ENCODE measurements at places on chromosomes 7 and 10.
A peak's percentile ranks its signal among the peaks of the same experiment; 100 is the strongest.

DNA sequence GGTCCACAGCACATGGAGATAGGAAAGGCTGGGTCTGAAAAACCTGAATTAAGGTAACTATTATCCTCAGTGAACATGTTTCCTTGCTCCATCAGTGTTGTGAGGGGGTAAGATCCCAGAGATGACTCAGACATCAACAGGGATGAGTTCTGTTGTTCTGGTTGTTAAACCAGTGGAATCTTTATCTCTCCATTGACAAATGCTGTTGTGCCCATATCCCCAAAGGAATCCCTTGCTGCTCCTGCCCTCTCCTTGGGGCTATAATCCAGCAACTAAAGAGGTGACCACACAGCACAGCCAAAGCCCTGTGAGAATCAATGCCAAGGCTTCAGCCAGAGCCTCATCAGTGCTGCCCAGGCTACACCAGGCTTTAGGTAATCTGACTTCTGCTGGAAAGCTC, 113.4 kb downstream of the JAZF1 start:
- DNase-seq: no peak

DNA sequence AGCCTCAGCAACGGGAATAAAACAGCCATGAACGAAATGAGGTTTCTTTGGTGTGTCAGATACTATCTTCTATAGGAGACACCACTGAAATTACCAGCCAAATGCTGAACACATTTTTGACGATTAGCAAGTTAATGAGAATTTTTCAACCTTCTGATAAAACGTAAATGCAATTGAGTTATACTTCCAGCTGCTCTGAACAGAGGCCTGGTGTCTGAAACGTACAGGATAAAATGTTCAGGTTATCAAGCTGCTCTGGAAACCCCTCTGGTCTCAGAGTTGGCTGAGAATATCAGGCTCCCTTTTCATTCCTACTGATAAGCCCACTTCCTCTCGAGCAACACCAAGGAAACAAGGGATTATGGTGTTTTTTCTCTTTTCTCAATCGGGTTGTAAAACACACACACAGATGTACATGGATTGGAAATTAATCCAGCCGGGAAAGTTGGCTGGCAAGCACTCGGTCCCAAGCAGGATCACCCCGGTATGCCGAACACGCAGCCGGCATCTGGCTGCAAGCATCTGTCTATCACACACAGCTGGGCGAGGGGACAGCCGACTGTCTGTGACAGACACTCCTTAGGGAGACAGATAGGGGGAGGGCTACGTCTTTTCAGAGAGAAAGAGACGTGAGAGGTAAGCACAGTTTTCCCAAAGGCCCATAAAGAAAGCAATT, 171.8 kb downstream of the PRKAG2 start:
- DNase-seq: no peak

GRCh38 chr7:90290244-90291113, 30.6 kb downstream of the FAM237B start:
- no peak for DNase-seq

DNA sequence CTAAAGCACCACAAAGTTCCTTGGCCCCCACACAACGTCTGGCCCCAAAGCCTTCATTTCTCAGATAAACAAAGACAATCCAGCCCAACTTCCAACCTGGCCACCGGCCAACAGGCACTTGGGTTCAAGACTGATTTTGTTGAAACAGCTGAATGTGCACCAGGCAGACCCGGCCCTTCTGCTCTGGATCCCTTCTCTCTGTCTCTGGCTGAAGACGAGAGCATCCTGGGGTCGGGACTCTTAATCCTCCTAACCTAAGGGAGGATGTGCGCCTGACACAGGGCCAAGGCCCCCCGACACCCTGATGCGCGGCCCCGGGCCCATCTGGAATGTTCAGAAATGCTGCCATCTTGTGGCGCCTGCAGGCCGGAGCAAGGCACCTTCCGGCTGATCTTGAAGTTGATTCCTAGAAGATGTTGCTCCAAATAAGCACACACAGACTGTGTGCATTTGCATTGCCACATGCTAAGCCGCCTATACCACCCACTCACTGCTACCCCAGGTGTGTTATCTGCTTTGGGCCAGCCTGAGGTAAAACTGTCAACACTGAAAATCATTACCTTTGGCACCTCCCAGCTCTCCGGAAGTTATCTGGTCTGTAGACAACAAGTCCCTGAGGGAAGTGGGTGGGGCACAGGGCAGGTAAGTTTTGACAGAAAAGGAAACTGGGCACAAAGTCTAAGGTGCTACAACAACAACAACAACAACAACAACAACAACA, 98.4 kb upstream of the HABP2 start:
- DNase-seq: peak; percentile 9

- DNase-seq: no peak
These were observed 165.2 kb upstream of the PPP1R3A start for GRCh38 chr7:114084002-114084471.

GRCh38 chr10:103632247-103632642, 138.7 kb downstream of the NEURL1 start:
- DNase-seq: no peak

DNA sequence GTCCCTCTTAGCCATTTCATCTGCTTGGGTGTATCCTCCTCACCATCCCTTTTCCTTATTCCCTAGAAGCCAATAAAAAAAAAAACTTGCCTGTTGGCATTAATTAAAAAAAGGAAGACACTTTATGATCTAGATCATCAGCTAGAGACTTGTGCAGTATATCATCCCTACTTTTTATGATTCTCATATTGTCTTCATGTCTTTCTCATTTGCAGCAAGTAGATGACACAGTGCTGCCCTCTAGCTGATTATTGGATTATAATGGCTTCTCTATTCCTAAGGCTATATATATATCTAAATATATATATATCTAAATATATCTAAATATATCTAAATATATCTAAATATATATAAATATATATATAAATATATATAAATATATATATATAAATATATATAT, 272.4 kb upstream of the LRGUK start:
- peak; percentile 56 for DNase-seq

GRCh38 chr10:73734796-73735305, 9.3 kb upstream of the SEC24C start:
- no peak for DNase-seq

- DNase-seq: peak; percentile 62
These were observed 449.6 kb downstream of the GRM8 start for GRCh38 chr7:126803060-126803665.
